ENCODE measurements at places on chromosomes 6 and 20.
A peak's percentile ranks its signal among the peaks of the same experiment; 100 is the strongest.

DNA sequence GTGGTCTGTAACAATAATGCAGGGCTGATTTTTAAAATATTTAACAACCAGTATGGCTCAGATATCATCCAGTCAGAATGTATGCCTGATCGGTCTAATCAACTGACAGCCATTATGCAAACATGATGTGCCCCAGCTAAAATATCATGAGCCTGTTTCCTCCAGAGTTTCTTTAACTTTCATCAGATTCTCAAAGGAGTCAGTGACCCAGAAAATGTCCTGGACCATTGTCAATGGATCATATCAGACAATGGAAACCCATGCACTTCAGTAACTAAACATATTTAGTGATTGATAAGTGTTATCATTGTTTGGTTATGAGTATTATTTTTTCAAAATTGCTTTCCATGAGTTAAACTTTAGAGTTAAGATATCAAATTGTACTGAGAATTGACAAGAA lies 173.5 kb downstream of the LMBRD1 start:
- DNase-seq: no peak

DNA sequence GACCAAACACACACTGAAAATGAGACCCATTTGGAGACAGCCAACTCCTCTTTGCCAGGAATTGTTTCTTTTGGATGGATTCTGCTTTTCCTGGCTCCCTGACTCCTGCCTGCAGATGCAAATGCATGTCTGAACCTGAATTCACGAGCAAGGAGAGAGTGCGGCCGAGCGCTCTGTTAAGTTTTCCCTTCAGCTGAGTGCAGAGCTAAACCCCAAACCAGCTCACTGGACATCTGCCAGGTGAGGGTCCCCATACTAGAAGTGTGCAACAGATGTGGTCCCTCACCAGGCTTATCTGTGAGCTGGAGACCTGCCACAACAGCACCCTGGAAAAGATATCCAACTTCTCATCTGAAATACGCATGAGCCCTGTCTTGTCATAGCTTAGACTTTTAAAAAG lies 59.0 kb downstream of the CD164 start:
- no peak for DNase-seq

- DNase-seq: no peak
Measured at GRCh38 chr20:7773511-7773910, 166.7 kb downstream of the HAO1 start.

- no peak for DNase-seq
Measured at GRCh38 chr6:155314773-155315515, 660 bp upstream of the TFB1M start.

- DNase-seq: no peak
Measured at GRCh38 chr20:9109566-9109965, 40.7 kb downstream of the PLCB4 start.

DNA sequence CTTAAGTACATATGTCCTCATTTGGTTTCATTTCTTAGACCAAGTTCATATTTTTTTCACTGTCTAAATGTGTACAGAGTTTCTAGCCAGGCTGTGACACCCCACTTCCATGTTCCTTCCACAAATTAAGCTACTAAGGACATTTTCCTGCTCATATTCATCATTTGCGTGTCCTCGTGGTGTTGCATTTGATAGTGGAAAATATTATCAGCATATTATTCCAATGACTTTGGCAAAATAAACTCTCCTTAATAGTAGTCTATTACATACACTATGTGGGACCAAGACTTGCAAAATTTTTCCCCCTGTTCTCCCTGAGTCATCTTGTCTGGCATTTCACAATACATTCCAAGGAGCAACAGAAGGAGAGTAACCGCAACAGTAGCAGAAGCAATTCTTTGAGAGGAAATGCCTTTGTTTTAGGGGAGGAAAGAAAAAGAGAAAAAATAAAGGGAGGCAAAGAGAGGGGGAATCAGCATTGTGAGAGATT lies 599.2 kb downstream of the COL12A1 start:
- no peak for DNase-seq

GRCh38 chr6:100952006-100952405 lies 70.9 kb upstream of the ASCC3 start:
- DNase-seq: no peak

DNA sequence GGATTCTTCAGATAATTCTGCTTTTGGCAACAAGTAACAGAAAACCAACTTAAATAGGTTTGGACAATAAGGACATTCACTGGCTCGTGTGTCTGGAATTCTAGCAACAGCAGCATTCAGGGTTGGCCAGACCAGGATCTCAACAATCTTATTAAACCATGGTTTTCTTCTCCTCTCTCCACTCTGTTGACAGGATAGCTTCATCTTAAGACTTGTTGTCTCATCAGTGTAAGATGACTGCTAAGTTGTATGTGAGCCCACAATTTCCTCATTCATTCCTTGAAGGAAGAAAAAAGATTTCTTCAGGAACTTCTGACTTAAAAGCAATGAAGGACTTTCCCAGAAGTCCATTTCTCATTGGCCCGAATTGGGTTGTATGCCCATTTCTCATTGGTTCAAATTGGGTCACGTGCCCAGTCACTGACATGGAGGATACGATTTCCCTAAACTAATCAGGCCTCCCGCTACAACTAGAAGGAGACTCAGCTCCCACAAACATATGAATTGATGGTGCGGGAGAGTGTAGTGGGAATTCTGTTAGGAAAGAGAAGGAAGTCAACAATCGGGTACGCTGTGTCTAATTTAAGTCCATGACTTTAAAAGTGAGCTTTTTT lies 83.7 kb downstream of the SLC22A3 start:
- no peak for DNase-seq

DNA sequence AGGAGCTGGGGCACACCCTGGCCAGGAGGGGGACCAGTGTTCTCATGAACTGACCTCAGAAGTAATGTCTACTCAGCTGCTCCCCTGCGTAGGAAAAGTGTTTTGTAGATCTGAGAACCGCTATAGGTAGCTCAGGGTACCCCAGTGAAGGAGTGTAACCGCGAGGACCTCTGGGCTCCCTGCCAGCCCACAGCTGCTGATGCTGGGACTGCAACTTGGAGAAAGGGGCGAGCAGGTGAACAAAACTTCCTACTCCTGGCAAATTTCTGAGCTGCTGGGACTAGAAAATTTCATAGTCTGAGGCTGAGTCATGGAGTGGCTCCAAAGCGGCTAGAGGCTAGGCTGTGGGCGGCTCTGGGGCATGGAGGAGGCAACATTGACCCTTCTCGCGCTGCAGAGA lies 51.9 kb downstream of the PYGB start:
- DNase-seq: no peak

DNA sequence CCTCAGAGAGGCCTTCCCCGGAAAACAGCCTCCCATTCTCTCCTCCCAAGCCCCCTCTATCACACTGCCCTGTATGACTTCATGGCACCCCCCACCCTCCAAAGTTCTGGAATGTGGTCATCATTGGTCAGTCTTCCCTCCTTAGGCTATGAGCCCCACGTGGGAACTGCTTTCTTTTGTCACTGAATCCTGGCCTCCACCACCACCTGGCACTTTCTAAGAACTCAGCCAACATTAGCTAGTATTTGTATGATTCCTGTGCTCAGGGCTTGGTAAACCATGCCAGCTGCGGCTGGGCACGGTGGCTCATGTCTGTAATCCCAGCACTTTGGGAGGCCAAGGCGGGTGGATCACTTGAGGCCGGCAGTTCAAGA lies 8.4 kb upstream of the E2F1 start:
- no peak for DNase-seq

GRCh38 chr6:163354085-163354484 lies 60.4 kb upstream of the QKI start:
- DNase-seq: no peak

DNA sequence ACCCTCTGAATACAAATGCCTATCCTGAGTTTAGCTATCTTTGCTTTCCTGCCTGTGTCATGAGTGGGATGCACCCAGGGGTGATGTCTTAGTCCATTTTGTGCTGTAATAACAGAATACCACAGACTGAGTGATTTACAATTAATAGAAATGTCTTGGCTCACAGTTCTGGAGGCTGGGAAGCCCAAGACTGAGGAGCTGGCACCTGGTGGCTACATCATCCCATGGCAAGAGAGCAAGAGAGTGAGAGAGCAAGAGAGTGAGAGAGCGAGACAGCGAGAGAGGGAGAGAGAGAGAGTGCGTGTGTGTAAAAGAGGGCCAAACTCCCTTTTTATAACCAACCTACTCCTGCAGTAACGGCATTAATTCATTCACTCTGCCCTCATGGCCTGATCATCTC lies 76.8 kb downstream of the PRDM1 start:
- DNase-seq: no peak

DNA sequence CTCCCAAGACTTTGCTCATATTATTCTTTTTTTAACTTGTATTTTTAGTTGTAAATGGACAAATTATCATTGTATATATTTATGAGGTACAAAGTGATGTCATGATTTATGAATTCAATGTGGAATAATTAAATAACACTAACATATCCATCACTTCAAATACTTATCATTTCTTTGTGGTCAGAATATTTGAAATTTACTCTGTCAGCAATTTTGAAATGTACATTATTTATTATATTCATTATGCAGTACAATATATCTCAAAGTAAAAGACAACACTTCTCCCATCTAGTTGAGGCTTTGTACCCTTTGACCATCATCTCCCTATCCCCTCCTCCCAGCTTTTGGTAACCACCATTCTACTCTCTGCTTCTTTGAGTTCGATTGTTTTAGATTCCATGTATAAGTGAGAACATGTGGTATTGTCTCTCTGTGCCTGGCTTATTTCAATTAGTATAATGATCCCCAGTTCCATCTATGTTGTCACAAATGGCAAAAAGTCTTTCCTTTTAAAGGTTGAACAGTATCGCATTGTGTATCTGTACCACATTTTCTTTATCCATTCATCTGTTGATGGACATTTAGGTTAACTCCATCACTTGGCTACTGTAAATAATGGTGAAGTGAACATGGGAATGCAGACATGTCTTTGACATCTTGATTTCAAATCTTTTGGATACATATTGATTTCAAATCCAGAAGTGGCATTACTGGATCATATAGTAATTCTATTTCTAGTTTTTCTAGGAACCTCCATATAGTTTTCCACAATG lies 197.2 kb downstream of the KIF6 start:
- no peak for DNase-seq

GRCh38 chr20:56359212-56360132 lies 698 bp downstream of the FAM210B start:
- DNase-seq: no peak

DNA sequence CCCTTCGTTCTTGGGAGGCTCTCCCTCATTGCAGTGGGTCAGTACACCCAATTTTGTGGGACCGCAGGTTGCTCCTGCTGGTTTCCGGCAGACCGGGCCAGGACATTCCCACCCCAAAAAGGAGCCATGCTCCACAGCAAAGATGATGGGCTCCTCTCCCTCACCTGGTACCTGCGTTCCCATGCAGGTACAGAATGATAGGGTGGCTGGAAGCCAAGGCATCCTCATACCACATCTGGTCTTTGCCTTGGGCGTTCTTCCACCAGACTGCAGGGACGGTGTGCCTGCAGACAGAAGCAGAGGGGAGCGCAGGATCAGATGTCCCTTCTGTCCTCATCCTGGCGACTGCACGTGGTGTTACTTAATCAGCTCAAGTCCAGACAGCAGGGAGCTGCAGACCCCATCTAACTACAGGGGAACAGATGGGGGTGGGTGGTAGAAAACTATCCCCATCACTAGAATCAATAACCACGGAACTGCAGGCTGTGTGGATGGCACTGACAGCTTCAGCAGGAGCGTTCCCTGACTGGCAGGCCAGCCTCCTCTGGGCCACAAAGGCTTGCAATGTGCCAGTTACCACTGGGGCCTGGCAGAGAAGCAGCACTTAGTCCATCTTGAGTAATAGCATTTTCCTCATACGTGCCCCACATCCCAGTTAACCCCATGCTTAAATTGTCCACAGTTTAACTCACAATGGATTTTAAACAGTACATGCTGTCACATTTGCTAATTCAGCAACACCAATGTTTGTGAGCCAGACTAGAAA lies 70.4 kb downstream of the ABHD12 start:
- DNase-seq: no peak

DNA sequence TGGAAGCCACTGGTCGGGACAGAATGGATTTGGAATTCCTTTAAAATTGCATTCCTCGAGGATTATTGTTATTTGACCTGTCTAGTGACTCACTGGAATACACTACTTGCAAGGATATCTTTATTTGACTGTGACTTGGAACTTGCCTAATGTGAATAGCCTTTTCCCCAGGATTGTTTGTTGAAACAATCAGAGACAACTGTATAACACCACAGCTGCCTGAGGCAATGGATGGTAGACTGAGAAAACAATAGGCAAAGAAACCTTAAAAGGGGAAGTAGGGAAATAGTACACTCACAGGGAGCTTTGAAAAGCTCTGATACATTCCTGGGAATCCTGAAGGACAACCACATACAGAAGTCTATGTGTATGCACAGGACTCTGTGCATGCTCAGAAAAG lies 465.3 kb downstream of the BMP2 start:
- DNase-seq: no peak

GRCh38 chr6:24191346-24191745 lies 65.3 kb downstream of the NRSN1 start:
- no peak for DNase-seq

GRCh38 chr6:89410788-89411144 lies 1.3 kb downstream of the RRAGD start:
- no peak for DNase-seq

DNA sequence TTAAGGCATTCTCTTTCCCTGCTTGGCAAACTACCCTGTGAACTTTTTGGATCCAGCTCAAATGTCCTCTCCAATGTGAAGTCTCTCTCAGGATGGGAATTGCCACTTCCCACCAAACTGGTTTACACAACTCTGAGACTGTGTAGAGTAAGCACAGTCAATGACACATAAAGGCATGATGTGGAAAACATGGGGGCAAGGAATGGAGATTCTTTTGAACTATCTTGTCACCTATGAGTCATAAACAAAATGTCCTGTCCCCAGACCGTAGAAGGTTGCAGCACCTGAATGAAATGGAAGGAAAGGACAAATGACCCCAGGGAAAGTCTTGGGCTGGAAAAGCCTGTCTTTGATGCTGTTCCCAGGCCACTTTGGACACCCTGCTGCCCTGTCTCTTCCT lies 11.0 kb upstream of the KIF13A start:
- peak; percentile 11 for DNase-seq

GRCh38 chr6:6700407-6701270 lies 112.1 kb downstream of the LY86 start:
- DNase-seq: no peak

DNA sequence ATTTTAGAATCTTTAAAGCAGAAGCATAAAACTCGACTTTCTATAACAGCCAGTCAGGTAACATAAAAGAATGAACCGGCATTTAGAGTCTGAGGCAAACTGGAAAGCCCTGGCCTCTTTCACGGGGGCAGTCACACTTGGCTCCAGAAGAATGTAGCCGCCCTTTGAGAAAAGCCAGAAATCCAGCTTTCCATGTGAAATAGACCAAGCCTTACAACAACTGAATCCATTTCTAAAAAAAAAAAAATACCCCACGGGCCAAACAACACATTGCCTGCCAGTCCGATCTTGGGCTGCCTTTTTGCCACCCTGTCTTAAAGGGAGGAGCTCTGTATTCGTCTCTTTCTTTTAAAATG lies 252.9 kb upstream of the TAB2 start:
- DNase-seq: no peak

GRCh38 chr6:99611148-99611547 lies 4.5 kb downstream of the PRDM13 start:
- peak; percentile 31 for DNase-seq

GRCh38 chr6:17061097-17061496 lies 40.8 kb upstream of the STMND1 start:
- no peak for DNase-seq

GRCh38 chr6:158565482-158566040 lies 5.7 kb downstream of the TMEM181 start:
- DNase-seq: no peak

Data from CD4-positive, alpha-beta T cell (primary cell).